ENCODE measurements at places on chromosomes 5 and 9. TPM values are rescaled to one million over a fixed set of nuclear protein-coding genes. Genes with fewer than 3 reads are reported as not detected.
A peak's percentile ranks its signal among the peaks of the same experiment; 100 is the strongest.

BTNL8 gene
- not detected for total RNA-seq

ANKRD34B gene
- total RNA-seq: 4.1 TPM

RGP1 gene
- total RNA-seq: 7.0 TPM

PGM5 gene
- total RNA-seq: 194 TPM

C9orf85 gene
- total RNA-seq: 33.7 TPM

GRCh38 chr9:124163760-124164255 is 93.9 kb upstream of the NEK6 start:
- DNase-seq: no peak

- no peak for DNase-seq
Observed at GRCh38 chr9:134335486-134336220, 9.4 kb downstream of the RXRA start.

- DNase-seq: no peak
Observed at GRCh38 chr5:176420086-176420485, 3.7 kb upstream of the CLTB start.

DNA sequence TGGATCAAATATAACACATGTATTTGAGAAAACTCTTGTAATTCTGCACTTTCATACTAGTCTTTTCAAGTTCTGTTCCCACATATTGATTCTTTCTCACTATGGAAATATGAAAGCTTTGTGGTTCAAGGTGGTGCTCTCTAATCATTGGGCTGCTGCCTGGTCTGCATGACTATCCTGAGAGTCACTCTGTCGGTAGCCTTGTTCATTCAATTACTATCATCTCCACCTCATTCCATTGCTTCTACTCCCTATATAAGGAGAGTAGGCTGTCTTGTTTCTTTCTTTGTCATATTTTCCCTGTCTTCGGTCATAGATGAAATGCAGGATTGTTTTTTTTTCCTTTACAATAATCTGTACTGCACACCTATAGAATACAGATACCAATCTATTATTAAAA is 341.4 kb upstream of the ACTBL2 start:
- DNase-seq: no peak

GRCh38 chr9:129306318-129306973 is 128.4 kb upstream of the IER5L start:
- no peak for DNase-seq

GRCh38 chr5:42360056-42360455 is 63.2 kb upstream of the GHR start:
- DNase-seq: no peak

GRCh38 chr5:19175776-19176570 is 812.0 kb downstream of the CDH18 start:
- DNase-seq: no peak

DNA sequence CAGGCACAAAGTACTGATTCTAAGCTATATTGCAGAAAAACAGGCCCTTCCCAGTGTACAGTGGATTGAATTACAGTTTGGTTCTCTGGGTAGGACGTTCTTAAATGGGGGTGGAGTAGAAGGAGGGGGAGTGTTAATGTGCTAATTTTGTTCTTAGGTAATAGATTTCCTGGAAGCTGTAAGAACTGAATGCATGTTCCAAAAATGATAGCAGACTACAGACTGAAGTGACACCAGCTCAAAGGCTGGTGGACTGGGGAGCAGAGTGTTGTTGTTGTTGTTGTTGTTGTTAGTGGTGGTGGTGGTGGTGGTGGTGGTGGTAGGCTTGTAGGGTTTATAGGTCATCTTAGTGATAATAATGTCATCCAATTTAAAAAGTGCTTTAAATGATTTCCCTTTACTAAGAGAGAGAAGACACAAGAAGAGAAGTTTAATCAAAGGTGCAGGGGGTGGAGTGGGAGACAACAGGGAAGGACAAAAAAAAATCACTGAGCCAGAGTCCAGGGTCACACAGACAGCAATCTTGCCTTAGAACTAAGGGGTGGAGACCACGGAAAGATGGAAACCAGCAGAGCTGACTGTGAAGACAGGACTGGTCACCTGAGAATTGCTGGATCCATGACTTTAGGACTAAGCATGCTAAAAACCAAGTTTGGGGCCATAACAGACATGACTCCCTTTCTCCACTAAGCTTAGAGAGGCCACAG is 27.0 kb downstream of the TTLL11 start:
- DNase-seq: no peak

- no peak for DNase-seq
Observed at GRCh38 chr9:137044037-137044436, 1.9 kb downstream of the NPDC1 start.

DNA sequence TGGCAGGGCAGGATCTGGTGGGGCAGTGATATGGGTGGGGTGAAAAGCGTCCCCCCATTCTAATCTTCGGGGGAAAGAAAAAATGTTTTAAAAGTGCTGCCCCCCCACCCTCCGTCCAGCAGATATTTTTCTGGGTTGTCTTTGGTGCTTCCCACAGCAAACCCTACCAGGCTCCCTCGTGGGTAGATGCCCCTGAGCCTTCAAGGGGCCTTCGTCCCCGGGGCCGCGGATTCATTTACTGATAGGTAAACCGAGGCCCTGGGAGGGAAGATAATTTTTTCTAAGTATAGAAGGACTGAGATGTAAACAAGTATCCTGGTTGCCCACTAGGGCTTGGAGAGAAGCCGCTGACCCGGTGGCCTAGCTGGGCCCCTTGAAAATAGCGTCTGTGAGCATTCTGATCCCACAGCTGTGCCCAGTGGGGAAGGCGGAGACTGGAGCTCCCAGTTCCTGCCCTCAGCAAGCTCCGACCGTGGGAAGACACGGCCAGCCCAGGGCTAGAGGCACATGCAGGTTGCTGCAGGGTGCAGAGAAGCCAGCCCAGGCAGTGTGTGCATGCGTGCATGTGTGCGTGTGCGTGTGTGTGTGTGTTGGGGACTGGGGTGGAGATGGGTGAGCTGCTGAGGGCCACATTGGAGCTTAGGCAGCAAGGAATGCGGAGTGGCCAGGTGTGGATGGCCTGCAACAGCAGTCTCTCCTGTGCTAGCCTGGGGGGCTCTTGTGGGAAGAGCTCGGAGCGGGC is 6.0 kb upstream of the RXRA start:
- no peak for DNase-seq

- no peak for DNase-seq
Observed at GRCh38 chr9:134045841-134046544, 20.7 kb downstream of the BRD3OS start.

DNA sequence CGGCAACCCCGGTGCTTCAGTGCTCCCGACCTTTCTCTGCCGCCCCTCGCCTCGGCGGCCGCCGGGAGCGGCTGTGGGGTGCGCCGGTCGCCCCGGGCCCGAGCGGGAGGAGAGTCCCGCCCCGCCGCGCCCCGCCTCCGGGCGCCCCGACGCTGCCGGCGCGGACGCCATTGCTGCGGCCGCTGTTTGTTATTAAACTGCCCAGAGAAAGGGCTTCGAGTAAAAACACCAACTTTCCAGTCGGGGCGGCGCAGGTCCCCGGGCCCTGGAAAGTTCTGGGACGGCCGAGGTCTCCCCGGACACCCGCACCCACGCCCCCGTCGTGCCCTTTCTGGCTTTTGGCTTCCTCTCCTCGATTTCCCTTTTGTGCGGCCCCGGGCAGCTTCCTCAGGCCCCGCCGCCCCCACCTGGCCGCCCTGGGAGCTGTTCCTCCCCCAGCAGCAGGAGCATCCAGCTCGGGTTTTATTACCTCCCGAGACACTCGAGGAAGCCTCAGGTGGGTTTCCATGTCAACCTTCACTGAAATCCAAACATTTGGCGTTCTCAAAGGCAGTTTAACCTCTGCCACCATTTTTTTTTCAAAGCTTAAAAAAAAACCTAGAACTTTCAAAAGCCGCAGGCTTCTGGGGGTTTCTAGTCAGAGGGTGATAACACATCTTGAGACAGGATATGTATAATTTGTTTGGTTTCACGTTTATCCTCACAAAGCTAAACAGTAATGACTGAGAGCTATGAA is 334.4 kb downstream of the CWC27 start:
- peak; percentile 78 for DNase-seq

GRCh38 chr9:129748249-129748648 is 4.6 kb downstream of the PTGES start:
- no peak for DNase-seq

- no peak for DNase-seq
Observed at GRCh38 chr5:179431221-179431824, 86.1 kb upstream of the ADAMTS2 start.

DNA sequence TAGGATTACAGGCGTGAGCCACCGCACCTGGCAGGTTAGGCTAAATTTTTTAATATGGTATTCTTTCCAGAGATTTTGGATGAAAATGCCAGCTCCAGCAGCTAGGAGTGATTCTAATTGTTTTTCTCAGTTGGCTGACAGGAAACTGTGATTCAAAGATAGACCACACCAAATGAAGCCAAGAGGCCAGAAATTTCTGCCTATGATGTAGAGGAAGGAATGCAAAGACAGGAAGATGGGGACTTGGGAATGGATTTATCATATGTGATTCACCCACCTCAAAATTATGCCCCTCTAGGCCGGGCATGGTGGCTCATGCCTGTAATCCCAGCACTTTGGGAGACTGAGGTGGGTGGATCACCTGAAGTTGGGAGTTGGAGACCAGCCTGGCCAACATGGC is 53.3 kb downstream of the UGCG start:
- DNase-seq: no peak
